ENCODE measurements at places on chromosomes 12 and 14. TPM values are rescaled to one million over a fixed set of nuclear protein-coding genes. Genes with fewer than 3 reads are reported as not detected.

The ESPL1 gene
- 12.3 TPM for total RNA-seq

The NYNRIN gene
- 8.8 TPM for total RNA-seq

- H3K4me3 ChIP-seq = no peak overlapping the region
- H3K4me1 ChIP-seq = peaks cover 11% of the 10 kb centered on the region
- no peaks in the 10 kb centered on the region for H3K27me3 ChIP-seq
- DNase-seq = peak; percentile 38
Measured at GRCh38 chr14:95286645-95287044, 33.1 kb downstream of the CLMN start.

GRCh38 chr14:31897581-31898186, 179.4 kb upstream of the ARHGAP5 start:
- H3K4me3 ChIP-seq = no peak overlapping the region
- no peaks in the 10 kb centered on the region for H3K4me1 ChIP-seq
- no peaks in the 10 kb centered on the region for H3K36me3 ChIP-seq
- H3K27me3 ChIP-seq = no peaks in the 10 kb centered on the region
- DNase-seq = peak; percentile 10

Measured in transverse colon (tissue), 4 donors.